Skeletal muscle tissue (tissue), 5 donors: ENCODE measurements at places on chromosomes 2 and 18. TPM values are rescaled to one million over a fixed set of nuclear protein-coding genes. Genes with fewer than 3 reads are reported as not detected.

The KCNG3 gene
- under 0.01 TPM for total RNA-seq

The BOLL gene
- 2.6 TPM for total RNA-seq

The TMEM37 gene
- 2.1 TPM for total RNA-seq

The ZNF521 gene
- 40.2 TPM for total RNA-seq

The SP5 gene
- total RNA-seq = 3.1 TPM

The DOCK10 gene
- total RNA-seq = 15.1 TPM

The CYRIA gene
- total RNA-seq = 4.7 TPM

The MRPL30 gene
- 48.0 TPM for total RNA-seq

The ARHGEF4 gene
- 11.5 TPM for total RNA-seq

The HNMT gene
- total RNA-seq = 43.3 TPM

The REG1B gene
- total RNA-seq = not detected

The GKN1 gene
- total RNA-seq = not detected

The NOL4 gene
- total RNA-seq = not detected

The CCDC150 gene
- total RNA-seq = 6.8 TPM

The UGT1A3 gene
- total RNA-seq = not detected
